KBM-7 (cell line): ENCODE measurements at places on chromosomes 11 and 22.

DNA sequence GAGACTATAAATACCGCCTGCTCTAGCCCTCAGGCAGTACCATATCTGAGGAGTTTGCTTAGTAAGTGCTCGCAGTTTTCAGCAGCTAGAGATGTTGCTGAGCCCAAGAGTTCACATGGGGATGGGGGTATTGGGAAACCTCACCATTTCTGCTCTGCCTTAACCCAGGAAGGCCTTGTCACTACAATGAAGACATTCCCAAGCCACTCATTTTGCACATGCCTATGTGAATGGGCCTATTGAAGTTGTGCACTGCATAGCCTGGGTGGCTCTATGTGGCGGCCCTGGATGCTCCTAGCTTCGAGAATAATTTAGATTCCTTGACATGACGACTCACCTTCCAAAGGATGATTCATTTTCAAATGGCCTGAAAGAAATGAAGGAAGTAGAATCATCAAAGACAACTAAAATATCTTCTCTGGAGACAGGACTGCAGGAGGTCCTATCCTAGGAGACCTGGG lies 163.4 kb downstream of the ADAMTS15 start:
- no peak for DNase-seq

- no peak for DNase-seq
Observed at GRCh38 chr11:12274558-12275197, 102.7 kb upstream of the PARVA start.

GRCh38 chr11:106770489-106771085 lies 247.7 kb downstream of the GUCY1A2 start:
- no peak for DNase-seq

GRCh38 chr11:91104237-91104636 lies 881.4 kb upstream of the CHORDC1 start:
- DNase-seq = no peak

- no peak for DNase-seq
Observed at GRCh38 chr11:62919898-62920640, 1.1 kb downstream of the CHRM1 start.

DNA sequence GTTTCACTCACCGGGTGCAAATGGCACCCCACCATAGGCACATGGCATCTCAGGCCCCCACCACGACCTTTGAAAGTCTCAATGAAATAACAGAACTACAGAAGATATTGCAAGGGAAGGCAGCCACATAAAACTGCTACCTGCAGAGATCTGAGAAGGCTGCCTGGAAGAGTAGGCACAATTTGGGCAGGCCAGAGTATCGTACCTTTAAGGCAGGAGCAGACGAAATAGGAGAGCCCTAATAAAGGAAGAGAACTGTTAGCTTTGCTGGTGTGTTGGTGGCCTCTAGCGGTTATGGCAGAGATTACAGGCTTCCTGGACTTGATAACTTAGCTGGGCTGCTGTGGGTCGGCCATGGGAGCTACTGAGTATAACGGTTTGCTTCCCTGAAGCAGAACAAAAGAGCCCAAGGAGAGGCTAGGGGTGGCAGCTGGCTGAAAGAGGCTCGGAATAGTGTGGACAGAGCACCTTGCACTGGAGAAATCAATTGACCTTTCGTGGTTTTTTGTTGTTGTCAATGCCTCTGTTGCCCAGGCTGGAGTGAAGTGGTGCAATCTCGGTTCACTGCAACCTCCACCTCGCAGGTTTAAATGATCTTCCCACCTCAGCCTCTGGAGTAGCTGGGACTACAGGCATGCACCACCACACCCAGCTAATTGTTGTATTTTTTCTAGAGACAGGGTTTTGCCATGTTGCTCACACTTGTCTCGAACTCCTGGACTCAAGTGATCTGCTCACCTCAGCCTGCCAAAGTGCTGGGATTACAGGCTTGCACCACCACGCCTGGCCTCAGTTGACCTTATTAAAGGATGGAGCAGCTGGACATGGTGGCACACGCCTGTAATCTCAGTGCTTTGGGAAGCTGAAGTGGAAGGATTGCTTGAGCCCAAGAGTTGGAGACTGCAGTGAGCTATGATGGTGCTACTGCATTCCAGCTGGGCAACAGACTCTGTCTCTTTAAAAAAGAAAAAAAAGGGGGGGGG lies 4.8 kb downstream of the SDF2L1 start:
- peak; percentile 84 for DNase-seq

DNA sequence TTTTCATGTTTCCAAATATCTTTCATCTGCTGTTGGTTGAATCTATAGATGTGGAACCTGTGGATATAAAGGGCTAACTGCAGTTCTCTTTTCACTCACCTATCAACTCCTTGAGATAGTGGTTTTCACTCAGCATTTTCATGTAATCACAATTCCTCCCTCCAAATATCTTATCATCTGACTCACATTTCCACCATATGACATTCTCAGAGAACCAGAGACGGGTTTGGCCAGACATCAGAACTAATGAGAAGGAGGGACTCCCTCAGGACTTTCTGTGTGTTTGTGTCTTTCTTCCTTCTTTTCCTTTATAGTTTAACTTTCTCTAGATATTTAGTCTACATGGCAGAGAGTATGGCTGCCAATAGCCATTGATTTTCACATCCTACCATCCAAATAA lies 134.8 kb upstream of the DDI1 start:
- DNase-seq = no peak
